Type B pancreatic cell (in vitro differentiated cells): ENCODE measurements at places on chromosomes 11 and 22. TPM values are rescaled to one million over a fixed set of nuclear protein-coding genes. Genes with fewer than 3 reads are reported as not detected.

FIBP gene
- total RNA-seq = 50.9 and 74.7 TPM in 2 replicates

TBC1D22A gene
- 16.2 and 24.6 TPM in 2 replicates for total RNA-seq

PTGDR2 gene
- total RNA-seq = 2.6 and 7.9 TPM in 2 replicates

RCE1 gene
- total RNA-seq = 25.0 and 29.9 TPM in 2 replicates

PRR33 gene
- total RNA-seq = not detected in 2 replicates

PIM3 gene
- 36.7 and 58.6 TPM in 2 replicates for total RNA-seq

BCO2 gene
- total RNA-seq = 2.2 and 2.7 TPM in 2 replicates

SCN4B gene
- 0.36 and 2.0 TPM in 2 replicates for total RNA-seq

FJX1 gene
- 7.8 and 38.8 TPM in 2 replicates for total RNA-seq

PKP3 gene
- total RNA-seq = 51.6 and 156 TPM in 2 replicates

NNMT gene
- total RNA-seq = 0.64 and 2.8 TPM in 2 replicates

C1QTNF4 gene
- total RNA-seq = 0.43 and 11.7 TPM in 2 replicates

WT1 gene
- total RNA-seq = 2.7 and 5.2 TPM in 2 replicates

E2F8 gene
- 4.3 and 12.2 TPM in 2 replicates for total RNA-seq

KRTAP5-7 gene
- not detected in 2 replicates for total RNA-seq

ZNF215 gene
- 3.2 and 4.6 TPM in 2 replicates for total RNA-seq

CDCA5 gene
- total RNA-seq = 18.7 and 39.3 TPM in 2 replicates

CHRM1 gene
- 0.29 and 2.1 TPM in 2 replicates for total RNA-seq

TH gene
- 2.2 and 11.1 TPM in 2 replicates for total RNA-seq

SMTNL1 gene
- total RNA-seq = not detected in 2 replicates

PLAAT4 gene
- total RNA-seq = 131 and 152 TPM in 2 replicates

ROBO4 gene
- total RNA-seq = not detected in 2 replicates

CSTF3 gene
- 35.8 and 49.4 TPM in 2 replicates for total RNA-seq

PLEKHB1 gene
- 15.7 and 16.5 TPM in 2 replicates for total RNA-seq

TSGA10IP gene
- total RNA-seq = 0.68 TPM in 1 of 2 replicates, not detected in the other

OTOG gene
- total RNA-seq = 0.21 and 1.5 TPM in 2 replicates

MMP13 gene
- not detected in 2 replicates for total RNA-seq

FREY1 gene
- total RNA-seq = 0.90 and 1.4 TPM in 2 replicates

HEPN1 gene
- not detected in 2 replicates for total RNA-seq

RASL10A gene
- total RNA-seq = 0.62 and 1.5 TPM in 2 replicates

PRG3 gene
- not detected in 2 replicates for total RNA-seq

FXYD6 gene
- total RNA-seq = 22.9 and 66.6 TPM in 2 replicates

ALDH3B1 gene
- total RNA-seq = 0.95 and 1.7 TPM in 2 replicates

OR52K1 gene
- not detected in 2 replicates for total RNA-seq

MYRF gene
- 29.6 and 62.1 TPM in 2 replicates for total RNA-seq
